ENCODE measurements at places on chromosomes 1 and 21.

DNA sequence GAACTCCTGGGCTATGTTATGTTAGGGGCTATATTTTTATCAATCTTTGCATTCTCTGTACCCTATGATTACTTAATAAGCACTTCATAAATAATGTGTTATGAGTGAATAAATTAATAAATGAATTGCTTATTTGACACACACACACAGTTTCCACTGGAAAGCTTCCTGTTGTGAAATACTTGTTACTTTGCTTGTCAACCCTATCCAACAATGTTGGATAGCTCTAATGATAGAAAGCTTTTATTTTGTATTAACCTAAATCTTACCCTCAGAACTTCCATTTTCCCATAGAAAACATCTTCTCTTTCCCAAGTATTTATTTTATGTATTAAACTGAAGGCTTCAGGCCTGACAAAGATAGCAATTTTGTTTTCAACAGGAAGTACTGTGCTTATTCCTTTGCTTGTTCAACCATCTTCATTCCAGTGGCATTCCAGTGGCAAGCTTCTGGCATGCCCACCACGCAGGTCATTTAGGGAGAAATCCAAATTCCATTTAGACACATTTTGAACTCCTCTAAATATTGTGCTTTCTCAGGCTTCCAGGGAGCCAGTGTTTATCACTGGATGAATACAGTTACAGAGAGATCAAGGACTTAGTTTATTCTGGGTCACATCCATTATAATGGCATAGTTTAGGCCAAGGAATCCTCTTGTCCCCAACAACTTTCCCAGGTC, 134.4 kb downstream of the TGFB2 start:
- no peak for DNase-seq

DNA sequence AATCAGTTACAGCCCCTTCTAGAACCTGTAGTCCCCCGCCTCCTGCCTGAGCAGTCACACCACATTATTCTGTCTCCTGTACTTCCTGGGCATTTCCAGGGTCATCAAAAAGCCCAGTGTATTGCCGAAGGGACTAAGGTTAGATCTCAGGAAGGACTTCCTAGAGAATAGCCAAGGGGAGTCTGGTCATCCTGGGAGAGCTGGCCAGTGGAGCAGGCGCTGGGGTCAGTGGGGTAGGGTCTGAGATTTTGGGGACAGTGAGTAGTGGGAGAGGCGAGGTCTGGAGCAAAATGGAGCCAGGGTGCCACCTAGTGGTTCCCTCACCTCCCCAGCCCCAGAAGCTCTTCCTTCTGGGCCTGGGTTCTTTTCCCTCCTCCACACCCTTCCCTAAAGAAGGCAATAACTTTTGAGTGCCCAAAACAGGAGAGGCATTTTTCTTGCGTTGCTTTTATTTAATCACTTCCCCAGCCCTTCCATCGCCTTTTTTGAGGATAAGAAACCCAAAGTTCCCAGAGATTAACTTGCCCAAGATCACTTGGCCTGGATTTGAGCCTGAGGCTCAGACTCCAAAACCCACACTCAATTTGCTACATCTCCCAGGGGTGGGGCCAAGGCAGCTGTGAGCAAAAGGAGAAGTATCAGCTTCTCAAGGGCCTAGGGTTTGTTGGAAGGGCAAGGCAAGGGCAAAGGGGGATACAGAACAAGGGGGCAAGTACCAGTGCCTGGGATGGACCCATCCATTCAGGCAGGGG, 7.3 kb upstream of the PMVK start:
- peak; percentile 47 for DNase-seq

DNA sequence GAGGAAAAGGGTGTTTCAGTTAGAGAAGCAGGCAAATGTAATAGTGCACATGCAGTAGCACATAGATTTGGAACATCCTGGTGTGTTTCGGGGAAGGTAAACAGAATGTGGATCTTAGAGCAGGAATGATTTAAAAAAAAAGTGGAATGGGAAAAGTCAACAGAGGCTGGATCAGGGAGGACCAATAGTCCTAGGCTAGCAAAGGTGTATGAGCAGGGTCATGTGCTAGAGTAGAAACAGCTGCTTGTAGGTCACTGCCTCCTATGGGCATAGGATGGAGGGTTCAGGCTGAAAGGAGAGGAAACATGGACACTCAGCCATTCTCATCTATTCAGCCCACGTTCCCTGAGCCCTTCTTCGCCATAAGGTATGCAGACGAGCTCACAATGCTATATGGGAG, 3.7 kb upstream of the KPNA6 start:
- DNase-seq: no peak

- DNase-seq: peak; percentile 21
Measured at GRCh38 chr1:10210841-10211804, 753 bp downstream of the KIF1B start.

- no peak for DNase-seq
Measured at GRCh38 chr1:239912471-239912870, 179.2 kb upstream of the FMN2 start.

DNA sequence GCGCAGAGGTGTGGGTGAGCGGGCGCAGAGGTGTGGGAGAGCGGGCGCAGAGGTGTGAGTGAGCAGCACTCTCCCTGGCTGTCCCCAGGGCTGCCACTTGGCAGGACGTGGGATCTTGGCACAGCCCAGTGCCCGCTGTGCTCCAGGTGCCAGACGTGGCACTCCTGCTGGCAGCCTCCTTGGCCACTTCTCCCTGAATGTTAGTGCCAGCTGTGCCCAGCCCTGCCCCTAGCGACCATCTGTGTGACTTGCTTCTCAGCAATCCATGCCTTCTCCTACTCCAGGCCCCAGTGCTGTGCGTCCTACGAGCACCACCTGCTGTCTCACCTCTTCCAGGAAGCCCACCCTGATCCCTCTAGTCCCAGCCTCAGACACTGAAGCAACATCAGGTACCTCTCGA, 30.5 kb downstream of the KRTAP10-1 start:
- DNase-seq: peak; percentile 65

DNA sequence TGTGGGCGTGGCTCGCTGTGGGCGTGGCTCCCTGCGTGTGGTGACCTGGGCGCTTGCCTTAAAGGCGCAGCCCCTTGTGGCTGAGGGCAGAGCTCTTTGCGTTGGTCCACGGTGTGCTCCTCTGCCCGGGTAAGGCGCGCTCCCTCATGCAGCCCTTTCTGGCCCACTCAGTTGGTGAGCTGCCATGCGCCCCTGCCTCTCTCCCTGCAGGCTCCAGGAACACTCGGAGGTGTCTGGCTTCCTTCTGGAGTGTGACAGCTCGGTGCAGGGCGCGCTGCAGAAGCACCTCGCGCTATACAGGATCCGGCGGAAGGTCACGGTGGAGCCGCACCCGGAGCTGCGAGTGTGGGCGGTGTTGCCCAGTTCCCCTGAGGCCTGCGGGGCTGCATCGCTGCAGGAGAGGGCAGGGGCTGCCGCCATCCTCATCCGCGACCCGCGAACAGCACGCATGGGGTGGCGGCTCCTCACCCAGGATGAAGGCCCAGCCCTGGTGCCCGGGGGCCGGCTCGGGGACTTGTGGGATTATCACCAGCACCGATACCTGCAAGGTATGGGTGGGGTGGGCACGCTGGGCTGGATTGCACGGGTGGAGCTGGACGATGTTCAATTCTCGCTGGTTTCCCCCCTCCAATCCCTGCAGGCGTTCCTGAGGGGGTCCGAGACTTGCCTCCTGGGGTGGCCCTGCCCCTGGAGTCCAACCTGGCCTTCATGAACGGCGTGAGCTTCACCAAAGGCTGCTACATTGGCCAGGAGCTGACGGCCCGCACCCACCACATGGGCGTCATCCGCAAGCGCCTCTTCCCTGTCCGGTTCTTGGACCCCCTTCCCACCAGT, 9.1 kb downstream of the IBA57 start:
- no peak for DNase-seq

- no peak for DNase-seq
Measured at GRCh38 chr1:150233359-150234308, 2.3 kb downstream of the ANP32E start.

Data from NCI-H2081 (cell line).